ENCODE measurements at places on chromosomes 2 and 18.

DNA sequence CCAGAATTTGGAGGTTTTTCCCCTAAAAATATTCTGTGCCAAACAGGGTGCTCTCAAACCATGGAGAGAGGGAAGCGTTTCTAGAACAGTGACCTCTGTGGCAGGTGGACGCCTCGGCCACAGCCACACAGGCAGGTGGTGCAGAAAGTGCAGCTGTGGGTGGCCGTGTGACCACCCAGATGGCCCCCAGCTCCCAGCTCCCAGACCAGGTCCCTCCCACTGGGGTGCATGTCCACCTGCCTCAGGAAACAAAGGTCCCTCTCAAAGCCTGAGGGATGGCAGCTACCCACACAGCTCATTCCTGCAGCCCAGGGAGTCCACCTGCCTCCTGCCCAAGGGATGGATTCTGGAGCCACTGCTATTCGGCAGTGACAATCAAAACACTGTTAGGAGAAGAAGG, 74.5 kb upstream of the PXDN start:
- no peak for DNase-seq

DNA sequence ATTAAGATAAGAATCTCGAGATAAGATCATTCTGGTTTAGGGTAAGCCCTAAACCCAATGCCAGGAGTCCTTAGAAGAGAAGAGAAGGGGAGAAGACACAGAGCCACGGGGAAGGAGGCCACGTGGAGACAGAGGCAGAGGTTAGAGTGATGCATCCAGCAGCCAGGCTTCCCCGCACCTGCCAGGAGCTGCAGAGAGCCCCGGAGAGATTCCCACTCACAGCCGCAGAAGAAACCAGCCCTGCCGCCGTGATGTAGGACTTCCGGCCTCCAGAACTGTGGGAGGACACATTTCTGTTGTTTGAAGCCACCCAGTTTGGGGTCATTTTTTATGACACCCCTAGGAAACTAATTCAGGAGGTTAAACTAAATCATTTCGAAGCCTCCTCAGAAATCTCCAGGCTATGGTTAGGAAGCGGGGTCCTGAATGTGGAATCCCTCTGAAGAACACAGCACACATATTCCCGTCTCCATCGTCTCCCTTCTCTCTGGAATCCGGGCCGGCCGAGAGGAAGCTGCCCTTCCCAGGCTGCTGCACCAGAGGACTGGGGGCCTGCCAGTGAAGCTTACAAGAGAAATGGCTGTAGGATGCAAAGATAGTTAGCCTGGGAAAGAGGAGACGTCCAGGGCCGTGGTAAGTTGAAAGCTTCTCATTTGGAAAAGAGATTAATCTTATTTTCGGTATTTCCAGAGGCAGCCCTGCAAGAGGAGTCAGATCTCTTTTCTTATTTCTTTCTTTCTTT, 156.6 kb downstream of the TWIST2 start:
- no peak for DNase-seq

DNA sequence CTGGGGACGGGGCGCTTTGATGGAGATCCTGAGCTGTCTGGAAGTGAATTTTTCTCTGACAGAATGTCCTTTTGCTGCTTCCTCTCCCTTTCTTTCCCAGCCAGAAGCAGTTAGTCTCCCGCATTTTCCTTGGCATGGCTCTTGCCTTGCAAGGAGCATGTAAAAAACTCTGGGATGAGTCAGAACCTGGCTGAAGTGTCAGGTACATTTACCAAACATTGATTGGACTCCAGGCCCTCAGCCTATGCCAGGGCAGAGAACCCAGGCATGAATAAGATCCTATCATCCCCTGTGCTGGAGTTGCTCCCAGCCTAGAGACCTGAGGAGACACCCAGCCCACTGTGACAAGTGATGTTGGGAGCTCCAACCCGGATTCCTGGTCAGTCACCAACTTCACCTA, 21.6 kb downstream of the STON1 start:
- no peak for DNase-seq

DNA sequence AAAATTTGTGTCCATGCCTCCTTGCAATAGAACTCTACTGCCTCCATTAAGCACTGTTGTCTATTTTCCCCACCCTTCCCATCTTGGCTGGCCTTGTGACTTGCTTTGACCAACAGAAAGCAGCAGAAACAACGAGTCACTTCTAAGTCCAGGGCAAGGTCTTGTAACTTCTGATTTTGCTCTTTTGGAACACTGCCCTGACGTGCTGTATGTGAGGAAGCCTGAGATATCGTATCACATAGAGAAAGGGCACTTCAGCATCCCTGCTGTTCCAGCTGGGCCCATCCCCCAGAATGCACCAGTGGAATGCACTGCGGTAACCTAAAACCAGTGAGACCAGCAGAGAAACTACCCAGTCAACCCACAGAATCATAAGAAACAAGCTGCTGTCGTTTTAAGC, 28.1 kb downstream of the NCKAP1 start:
- DNase-seq: peak; percentile 68

- DNase-seq: no peak
Observed at GRCh38 chr2:64624862-64625261, 28.9 kb downstream of the SERTAD2 start.

- no peak for DNase-seq
Observed at GRCh38 chr18:37496568-37496967, 69.0 kb downstream of the CELF4 start.

DNA sequence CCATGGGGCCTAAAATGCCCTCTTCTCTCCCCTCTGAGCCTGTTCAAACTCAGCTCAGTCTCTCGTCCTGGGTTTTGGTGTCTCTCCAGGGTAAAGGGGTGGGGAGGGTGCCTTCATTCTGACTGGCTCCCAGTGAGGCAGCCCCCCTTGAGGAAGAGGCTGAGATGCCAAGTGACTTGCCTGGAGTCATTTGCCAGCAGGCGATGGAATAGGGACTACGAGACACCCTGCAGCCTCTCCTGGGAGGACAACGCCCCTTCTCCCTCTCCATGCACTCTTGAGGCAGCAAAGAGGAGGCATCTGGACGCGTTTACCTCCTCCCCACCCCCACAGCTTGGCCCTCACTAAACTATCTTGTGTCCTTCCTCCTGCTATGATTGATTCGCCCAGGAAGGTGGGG, 760 bp upstream of the STON1 start:
- no peak for DNase-seq

DNA sequence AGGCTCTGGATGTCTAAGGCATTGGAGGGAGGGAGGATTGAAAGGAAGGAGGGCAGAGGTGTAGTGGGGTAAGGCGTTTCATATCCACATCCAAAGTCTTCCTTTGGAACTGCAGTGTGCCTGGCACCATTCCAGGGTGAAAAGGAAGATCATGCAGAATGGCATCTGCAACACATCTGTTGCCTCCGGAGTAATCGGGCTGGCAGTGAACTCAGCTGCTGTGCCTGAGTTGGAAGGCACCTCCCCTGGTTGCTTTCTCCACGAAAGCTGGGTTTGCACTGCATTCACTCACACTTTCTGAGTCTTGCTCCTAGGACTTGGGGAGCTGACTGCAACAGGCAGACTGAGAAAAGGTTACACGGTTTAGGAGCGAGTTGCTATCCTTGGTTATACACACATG, 30.3 kb upstream of the SEC11C start:
- no peak for DNase-seq

DNA sequence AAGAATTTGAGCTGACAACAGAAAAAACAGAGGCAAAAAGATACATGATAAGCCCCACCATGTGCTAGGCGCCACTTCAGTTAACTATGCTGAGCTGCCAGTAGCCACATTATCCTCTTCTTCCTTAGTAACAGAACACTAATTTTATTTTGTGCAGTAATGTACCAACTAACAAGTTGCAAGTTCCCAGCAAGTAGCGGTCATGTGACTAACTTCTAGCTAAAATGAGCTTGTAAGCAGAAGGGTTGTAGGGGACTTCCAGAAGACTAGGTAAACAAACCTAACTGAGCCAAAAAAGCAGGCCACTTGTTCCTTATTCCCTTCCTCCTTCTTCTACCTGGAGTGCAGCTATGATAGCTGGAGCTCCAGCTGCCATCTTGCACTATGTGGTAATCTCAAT, 75.5 kb downstream of the DTNB start:
- DNase-seq: no peak

DNA sequence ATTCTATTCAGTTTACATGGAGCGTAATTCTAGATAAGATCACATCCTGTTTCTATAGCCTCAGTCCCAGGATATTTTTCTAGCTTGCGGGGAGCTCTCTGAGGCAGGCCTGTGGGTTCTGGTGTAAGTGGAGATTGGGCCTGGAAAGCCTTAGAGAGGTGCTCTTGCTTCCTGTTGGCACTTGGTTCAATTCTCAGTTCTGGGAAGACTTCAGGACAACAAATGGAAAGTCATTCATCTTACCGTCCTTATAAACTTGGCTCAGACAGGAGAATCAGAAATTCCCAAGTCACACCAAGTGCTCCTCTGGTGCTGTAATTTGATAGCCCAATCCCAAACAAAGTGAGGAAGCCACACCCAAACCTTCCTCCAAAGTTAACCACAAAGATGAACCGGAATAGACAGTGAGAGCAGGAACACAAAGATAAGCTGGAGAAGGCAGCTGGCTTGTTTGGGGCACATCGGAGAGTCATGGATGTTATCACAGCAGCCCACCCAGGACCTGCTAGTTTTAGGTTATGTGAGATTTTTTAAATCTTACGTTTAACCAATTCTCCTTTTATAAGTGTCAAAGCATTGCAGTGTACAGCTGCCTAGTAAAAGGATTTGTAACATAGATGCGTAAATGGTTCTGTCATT, 144.3 kb upstream of the MAP3K20 start:
- DNase-seq: peak; percentile 50

- DNase-seq: no peak
Observed at GRCh38 chr2:19247186-19247585, 111.2 kb downstream of the OSR1 start.

- no peak for DNase-seq
Observed at GRCh38 chr2:32849456-32850194, 97.1 kb upstream of the LTBP1 start.

GRCh38 chr2:99477054-99477453, 12.8 kb downstream of the REV1 start:
- DNase-seq: no peak

DNA sequence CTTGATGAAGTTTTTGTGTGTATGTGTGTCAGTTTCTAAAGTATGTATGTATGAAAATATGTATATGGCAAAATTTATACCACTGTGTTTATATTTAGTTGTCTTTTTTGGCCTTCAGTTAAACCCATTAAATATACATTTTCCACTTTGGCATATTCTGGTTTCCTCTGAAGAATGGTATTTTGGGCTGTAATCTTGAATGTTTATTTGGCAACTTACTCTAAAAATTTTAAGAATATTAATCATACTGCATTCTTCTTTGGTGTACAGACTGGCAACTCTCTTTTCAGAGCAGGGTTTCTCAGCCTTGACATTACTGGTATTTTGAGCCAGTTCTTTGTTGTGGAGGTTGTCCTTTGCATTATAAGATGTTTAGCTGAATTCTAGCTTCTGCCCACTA, 27.9 kb upstream of the CCBE1 start:
- peak; percentile 49 for DNase-seq

- DNase-seq: no peak
Observed at GRCh38 chr2:241686324-241686649, 328 bp downstream of the DTYMK start.

GRCh38 chr18:10789180-10789579, 263.4 kb downstream of the NAPG start:
- DNase-seq: no peak

DNA sequence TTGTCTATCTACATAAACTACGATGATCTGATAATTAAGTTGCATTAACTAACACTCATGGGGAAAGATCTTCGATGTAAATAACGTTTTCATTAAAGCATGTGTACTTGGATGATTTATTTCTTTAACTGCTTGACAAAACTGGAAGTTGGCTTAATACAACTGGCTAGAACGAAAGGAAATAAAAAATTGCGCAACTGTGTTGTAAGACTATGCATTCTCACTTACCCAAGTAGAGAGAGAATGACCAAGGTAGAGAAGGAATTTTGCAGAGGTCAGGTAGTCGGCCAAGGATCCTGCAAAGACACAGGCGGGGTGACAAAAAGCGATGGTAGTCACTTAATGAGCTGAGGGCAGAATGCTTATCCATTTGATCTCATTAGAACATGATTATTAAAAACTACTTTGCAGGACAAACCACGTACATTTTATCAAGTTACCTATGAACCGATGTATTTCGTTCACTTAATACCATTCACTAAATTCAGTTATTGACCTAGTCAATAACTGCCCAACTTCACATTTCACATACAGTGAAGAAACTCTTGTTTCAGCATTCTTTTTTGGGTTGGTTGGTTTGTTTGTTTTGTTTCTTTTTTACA, 900 bp downstream of the SLC40A1 start:
- DNase-seq: peak; percentile 90

DNA sequence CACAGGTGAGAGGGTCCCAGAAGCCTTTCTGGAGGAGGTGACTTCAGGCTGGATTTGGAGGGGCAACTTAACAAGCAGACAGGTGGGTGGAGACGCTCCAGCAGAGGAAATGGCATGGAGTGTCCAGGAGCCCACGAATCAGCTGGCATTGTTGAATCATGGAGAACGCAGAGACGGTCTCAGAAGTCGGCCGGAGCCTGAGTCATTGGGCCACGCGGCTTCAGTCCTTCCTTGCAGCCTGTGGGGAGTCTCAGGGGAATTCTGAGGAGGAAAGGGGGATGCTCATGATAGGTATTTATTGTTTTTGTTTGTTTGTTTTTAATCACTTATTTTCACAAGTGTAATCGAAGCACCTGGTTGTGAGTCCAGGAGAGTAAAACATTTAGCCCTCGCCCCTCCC, 184.6 kb upstream of the HDAC4 start:
- no peak for DNase-seq

- no peak for DNase-seq
Observed at GRCh38 chr2:108611021-108611420, 76.8 kb downstream of the LIMS1 start.

DNA sequence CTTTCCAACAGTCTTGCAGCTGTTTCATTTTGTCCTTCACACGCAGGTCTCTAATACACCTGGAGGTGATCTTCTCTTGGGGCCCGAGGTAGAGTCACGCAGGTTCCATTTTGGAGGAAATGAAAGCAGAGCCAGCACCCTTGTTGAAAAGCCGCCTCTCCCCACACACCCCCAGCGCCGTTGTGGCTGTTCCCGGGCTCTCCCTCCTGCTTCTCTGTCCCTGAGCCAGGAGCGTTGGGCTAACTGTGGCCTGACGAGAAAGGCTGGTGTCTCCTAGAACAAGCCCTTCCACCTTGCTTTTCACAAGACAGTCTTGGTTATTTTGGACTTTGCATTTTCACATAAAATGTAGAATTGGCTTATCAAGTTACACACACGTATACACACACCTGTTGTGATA, 16.3 kb downstream of the SNED1 start:
- DNase-seq: no peak
